ENCODE measurements at places on chromosomes 7 and 10.

GRCh38 chr10:23408330-23408976, 30.4 kb upstream of the OTUD1 start:
- DNase-seq, result no peak

DNA sequence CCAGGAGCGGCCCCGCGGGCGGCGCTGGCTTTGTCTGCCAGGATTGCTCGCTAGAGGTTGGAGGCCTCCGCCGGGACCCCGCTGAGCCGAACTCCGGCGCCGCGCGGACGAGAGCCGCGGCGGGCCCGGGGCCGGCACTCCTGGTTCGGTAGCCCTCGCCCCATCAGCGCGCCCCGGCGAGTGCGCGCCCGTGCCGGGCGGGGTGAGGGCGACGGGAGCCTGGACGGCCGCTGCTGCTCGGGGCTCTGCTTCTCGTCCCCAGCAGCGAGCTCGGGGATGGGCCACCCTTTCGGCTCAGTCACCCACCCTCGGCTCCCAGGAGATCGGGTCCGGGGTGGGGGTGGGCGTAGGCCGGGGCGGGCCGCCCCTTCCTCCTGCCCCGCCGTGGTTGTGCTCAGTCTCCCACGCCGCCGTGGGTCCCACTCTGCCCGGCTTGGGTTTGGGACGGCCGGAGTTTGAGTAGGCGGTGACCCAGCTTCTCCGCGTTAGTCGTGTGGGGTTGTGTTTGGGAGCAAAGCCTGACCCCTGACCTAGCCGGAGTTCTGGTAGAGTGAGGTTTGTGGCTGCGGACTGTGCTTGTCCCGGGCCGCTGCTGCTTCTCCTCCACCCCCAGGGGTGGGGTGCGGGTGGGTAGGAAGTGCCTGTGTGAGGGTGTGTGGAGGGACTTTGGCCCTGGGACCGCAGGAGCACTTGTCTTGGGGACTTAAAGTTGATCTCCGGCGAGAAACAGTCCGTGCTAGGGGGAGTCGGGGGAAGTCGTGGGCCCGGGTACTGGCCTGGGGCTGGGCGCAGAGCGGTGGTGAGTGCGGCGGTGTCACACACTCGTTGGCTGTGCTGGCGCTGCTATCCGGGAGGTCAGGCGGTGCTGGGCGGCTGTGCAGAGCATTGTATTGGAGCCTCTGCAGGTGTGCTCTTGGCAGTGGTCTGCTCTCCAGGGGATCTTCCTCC, 677 bp downstream of the TSPAN14 start:
- DNase-seq, result peak; percentile 73

DNA sequence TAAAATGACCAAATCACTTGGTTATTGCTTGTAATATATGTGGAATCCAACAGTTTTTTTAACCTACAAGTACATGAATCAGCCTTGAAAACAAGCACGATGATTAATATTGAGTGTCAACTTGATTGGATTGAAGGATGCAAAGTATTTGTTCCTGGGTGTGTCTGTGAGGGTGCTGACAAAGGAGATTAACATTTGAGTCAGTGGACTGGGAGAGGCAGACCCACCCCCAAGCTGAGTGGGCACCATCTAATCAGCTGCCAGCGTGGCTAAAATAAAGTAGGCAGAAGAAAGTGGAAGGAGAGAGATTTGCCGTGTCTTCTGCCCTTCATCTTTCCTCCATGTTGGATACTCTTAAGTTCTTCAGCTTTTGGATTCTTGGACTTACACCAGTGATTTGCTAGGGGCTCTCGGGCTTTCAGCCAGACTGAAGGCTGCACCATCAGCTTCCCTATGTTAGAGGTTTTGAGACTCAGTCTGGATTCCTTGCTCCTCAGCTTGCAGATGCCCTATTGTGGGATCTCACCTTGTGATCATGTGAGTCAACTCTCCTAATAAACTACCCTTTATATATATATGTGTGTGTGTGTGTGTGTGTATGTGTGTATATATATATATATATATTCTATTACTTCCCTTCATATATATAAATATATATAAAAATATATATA, 118.4 kb upstream of the WDR11 start:
- DNase-seq, result no peak

- DNase-seq, result no peak
Observed at GRCh38 chr7:1678571-1679325, 8.7 kb downstream of the ELFN1 start.

GRCh38 chr10:92290076-92290836, 622 bp downstream of the CPEB3 start:
- peak; percentile 46 for DNase-seq

DNA sequence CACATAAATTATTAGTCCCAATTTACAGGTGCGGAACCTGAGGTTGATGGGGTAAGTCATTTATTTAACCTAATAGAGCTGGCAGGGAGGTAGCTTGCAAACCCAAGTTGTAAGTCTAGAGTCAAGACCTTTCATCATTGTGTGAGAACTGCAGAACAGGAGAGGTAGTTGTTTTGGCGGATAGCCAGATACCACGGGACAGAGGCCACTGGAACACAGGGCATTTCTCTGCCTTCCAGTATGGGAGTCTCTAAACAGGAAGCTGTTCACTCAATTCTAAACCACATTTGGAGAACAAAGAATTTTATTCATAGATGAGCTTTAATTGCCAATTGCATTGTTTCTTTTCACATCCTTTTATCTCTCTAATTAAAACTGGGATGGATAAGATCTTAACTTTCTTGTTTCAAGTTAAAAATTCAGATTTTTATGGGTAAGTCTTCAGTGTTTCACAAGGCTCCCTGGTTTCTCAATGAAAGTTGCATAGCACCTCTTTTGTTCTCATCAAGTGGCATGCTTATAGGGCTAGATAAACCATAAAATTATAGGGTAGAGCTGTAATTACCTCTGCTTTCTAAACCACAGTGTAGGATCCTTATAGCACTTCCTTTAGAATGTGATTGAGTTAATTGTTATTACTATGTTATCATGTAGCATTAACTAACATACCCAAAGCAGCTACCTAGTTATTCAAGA, 489.0 kb downstream of the GATA3 start:
- DNase-seq, result no peak

GRCh38 chr10:86387178-86387794, 20.7 kb upstream of the GRID1 start:
- DNase-seq, result no peak

GRCh38 chr7:129949292-129950133, 3.2 kb downstream of the UBE2H start:
- peak; percentile 31 for DNase-seq

DNA sequence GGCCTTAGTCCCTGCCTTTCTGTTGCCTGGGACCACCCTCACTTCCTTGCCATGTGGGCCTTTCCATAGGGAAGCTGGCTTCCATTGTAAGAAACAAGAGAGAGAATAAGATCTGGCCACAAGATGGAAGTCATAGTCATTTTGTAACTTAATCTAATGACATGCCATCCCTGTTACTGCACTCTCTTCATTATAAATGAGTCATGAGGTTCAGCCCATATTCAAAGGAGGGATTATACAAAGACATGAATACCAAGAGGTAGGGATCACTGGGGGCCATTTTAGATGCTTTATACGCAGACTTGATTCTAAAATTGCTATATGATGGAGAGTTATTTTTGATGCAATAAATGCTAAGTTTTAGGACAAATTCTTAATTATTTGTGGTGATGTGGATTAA, 75.2 kb upstream of the CELF2 start:
- no peak for DNase-seq

- DNase-seq, result no peak
Observed at GRCh38 chr7:133513608-133514007, 260.7 kb downstream of the EXOC4 start.

GRCh38 chr7:85191383-85191782, 4.5 kb upstream of the SEMA3D start:
- DNase-seq, result no peak

DNA sequence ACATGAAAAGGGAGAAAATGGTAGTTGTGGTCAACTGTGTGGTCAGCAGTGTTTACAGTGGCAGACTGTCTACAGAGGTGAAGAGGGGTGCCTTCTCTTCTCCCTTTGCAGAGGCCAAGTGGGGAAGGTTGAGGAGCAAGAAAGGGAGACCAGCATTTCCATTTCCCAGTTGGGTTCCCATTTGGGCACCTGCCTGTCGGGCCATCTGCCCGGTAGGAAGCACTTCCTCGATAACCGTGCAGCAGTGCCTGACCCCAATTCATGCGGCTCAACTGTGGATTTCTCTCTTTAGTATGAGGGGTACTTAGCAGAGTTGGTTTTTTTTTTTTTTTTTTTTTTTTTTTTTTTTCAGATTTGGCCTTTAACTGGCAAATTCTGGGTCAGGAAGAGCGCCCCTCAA, 127.0 kb downstream of the CCDC3 start:
- DNase-seq, result no peak

- DNase-seq, result no peak
Observed at GRCh38 chr7:35722054-35722849, 27.3 kb upstream of the HERPUD2 start.

- no peak for DNase-seq
Observed at GRCh38 chr10:964321-964987, 23.8 kb upstream of the GTPBP4 start.

- no peak for DNase-seq
Observed at GRCh38 chr7:87877366-87878040, 1.2 kb downstream of the DBF4 start.

DNA sequence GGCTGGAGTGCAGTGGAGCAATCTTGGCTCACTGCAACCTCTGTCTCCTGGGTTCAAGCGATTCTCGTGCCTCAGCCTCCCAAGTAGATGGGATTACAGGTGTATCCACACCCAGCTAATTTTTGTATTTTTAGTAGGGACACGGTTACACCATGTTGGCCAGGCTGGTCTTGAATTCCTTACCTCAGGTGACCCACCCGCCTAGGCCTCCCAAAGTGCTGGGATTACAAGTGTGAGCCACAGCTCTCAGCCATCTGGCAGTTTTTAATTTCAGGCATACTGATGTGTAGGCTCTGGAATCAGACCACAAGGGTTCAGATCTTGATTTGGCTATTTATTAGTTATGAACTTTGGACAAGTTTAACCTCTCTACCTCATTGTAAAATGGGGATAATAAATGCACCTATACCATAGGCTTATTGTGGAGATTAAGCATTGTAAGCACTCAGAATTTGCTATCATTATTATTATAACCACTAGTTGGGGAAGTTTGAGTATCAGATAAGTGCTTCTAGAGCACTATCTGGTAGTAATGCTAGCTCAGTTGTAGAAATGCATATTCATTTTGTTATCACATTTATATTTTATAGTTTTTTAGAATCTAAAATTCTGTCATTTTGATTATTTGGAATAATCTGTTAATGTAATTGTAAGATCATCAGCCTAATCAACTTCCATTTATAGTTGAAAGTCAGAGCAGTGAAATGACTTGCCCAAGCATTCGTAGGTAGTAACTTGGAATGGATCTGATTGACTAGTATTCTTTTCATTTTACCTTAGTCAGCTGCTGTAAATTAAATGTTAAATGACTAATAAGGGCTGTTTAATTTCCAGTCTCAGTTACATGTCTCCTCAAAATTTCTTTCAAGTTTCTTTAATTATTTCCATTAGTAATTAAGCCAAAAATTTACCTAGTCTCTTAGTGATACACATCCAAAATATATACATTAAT, 22.5 kb downstream of the KMT2E start:
- DNase-seq, result no peak

- no peak for DNase-seq
Observed at GRCh38 chr10:101693651-101693977, 1.4 kb downstream of the FBXW4 start.

- no peak for DNase-seq
Observed at GRCh38 chr10:30215623-30216022, 133.5 kb downstream of the MTPAP start.

GRCh38 chr10:51300617-51301304, 226.5 kb downstream of the PRKG1 start:
- no peak for DNase-seq

DNA sequence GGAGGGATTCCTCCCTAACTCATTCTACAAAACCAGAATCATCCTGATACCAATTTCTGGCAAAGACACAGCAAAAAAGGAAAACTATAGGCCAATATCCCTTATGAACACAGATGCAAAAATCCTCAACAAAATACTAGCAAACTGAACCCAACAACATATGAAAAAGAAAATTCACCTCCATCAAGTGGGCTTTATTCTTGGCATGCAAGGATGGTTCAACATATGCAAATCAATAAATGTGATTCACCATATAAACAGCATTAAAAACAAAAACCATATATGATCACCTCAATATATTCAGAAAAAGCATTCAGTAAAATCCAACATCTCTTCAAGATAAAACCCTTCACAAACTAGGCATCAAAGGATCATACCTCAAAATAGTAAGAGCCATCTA, 23.5 kb downstream of the SNX13 start:
- DNase-seq, result no peak

- no peak for DNase-seq
Observed at GRCh38 chr10:3109196-3109595, 41.8 kb downstream of the PFKP start.

- no peak for DNase-seq
Observed at GRCh38 chr7:138243430-138243829, 167.2 kb downstream of the AKR1D1 start.

DNA sequence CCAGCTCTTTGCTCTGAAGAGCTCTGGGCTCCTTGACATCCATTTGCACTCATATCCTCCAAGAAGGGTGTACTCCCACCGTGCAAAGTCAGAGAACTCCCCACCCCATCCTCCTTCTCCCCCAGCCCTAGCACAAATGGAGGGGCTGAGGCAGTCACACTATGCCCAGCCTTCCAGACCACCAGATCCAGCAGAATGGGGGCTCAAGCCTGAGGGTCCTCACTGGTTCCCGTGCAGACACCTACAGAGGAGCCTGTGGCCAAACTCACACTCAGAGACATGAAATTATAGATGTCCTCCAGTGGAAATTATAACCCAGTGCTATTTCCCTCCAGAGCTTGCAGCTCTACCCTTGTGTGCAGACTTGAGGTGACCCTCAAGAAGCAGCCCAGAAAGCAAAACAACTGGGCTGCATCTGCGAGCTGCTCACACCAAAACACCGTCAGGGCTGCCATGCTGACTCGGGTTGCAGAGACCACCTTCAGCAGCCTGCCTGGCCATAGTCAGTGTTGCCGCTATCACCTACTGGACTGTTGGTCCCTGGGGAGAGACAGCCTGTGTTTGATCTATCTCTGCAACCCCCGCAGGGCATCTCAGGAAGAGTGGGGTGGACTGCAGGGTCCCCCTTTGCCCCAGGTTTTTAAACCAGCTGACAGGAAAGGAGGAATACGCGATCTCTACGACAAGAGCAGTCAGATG, 7.4 kb downstream of the ZNF488 start:
- DNase-seq, result no peak

DNA sequence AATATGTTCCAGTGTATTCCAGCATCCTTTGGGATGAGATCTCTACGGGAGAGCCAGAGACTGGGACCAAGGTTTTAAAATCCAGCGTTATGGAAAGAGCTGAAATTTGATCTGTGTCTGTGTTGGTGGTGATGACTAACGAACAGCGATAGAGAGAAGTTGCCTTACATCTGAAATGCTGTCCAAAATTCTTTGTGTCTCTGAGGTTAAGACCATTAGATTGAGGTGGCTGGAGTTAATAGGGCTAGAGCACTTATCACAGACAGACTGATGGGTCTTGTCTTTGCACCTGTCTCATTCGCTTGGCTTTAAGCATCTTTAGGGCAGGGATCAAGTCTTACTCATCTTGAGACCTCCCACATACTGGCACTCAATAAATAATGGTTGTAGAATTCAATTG, 41.0 kb upstream of the RAPGEF5 start:
- no peak for DNase-seq

- DNase-seq, result no peak
Observed at GRCh38 chr7:101563943-101564777, 64.9 kb downstream of the MYL10 start.

GRCh38 chr10:124319926-124320391, 98.8 kb downstream of the OAT start:
- DNase-seq, result no peak

GRCh38 chr7:158409120-158409519, 178.5 kb downstream of the PTPRN2 start:
- peak; percentile 43 for DNase-seq

GRCh38 chr7:37418381-37418780, 30.3 kb downstream of the ELMO1 start:
- DNase-seq, result no peak
